CD4-positive, alpha-beta T cell treated with Interferon alpha-2 for 1 hour (primary cell): ENCODE measurements at places on chromosomes 13 and 19.

- DNase-seq, result no peak
These were observed 263.7 kb downstream of the DACH1 start for GRCh38 chr13:71603255-71603654.

DNA sequence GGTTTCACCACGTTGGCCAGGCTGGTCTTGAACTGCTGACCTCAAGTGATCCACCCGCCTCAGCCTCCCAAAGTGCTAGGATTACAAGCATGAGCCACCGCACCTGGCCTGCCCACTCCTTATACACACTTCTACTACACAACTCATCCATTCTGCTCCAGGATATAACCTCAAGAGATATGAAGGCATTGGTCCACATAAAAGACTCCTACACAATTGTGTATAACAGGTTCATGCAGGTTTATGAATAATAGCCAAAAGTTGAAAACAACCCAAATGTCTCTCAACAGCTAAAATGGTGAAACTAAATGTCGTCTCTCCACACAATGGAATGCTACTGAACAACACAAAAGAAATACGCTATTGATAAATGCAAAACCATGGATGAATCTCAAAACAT is 58.1 kb downstream of the INSR start:
- DNase-seq, result no peak

DNA sequence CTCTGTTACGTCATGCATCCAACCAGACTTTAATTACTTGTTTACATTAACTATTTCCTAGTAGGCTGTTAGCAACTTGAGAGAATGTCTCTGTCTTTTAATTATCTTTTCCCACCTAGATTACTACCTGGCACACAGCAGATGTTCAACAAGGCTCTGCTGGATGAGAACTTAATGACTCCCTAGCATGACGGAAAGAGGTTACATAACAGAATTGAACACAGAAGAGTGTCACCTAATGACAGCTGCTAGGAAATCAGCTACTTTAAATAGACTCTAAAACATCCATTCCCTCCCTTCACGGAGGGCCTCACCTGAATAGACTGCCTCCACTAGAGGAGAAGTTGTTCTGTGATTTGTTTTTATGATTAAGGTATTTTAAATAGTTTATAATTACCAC is 110.8 kb downstream of the TEX29 start:
- DNase-seq, result no peak

DNA sequence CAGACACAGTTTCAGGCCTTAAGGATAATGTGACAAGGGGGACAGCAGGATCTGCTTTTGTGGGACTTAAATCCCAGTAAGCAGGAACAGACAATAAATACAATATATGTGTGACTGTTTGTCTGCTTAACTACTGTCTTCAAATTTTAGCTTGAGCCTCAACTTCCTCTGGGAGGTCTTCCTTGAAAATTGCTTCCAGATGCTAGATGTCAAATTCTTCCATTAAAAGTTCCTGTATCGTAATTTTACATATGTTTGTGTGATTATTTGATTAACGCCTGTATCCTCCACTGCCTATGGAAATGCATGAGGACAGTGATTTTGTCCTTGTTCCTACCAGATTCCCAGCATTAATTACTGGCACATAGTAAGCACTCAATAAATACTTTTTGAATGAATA is 385.5 kb downstream of the NDFIP2 start:
- DNase-seq, result no peak

DNA sequence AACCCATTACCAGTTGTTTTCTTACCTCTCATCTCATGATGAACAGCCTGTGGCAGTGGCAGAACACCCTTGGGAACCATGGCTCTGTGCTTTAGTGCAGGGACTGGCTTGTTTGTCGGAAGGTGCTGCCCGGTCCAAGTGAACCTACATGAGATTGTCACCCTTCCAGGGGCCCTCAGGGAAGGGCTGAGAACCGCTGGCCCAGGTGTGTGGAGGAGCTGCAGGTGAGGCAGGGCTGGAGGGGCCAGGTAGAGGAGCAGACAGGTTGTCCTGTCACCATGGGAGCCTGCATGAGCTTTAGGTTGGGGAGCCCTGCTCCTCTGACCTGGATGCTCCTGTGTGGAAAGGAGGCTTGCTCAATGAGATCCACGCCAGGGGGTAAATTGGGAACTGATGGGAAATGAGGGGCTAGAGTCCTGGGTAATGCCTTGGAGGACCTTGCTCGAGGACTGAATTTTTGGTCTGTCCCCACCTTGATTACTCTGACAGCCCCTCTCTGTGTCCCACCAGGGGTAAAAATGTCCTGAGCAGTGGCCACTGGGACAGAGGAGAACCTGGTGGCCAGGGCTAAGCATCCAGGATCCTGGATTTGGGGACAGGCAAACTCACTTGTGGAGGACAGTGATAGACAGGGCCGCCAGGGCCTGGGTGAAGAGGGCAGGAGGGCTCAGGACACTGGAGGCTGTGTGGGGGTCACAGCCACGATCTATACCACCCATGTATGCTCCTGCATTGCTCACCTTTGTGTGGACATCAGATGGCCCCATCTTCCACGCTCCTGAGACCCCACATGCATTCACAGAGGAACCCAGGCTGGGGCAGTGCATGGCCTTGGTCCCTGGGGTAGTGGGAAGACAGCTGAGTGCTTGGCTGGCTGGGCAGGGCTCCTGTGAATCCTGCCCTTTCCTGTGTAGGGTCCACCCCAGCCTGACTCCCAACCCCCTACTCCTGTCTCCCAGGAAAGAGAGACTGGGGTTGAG is 24.1 kb upstream of the CEACAM1 start:
- no peak for DNase-seq

GRCh38 chr19:4534836-4535658 is at the start of gene PLIN5:
TSS of gene PLIN5 (minus strand) at chr19:4535224. CDS start at chr19:4534074, 1,150 bp downstream.
- DNase-seq, result peak; percentile 61

DNA sequence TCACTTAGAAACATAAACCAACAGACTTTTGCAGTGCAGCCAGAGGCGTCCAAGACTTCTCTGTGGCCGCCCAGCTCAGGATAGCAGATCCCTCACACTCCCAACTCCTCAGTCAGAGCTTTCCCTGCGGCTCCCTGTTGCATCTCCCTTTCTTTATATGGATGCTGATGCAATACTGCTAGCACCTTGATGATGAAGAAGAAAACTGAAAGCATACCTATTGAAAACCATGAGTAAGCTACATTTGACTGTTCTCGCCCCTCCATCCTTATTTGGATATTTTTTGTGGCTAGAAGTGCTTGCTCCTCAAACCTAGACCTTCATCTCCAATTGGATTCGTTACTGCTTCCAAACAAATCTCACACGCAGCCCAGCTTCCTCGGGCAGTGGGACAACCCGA is 57.3 kb upstream of the UBL3 start:
- no peak for DNase-seq

DNA sequence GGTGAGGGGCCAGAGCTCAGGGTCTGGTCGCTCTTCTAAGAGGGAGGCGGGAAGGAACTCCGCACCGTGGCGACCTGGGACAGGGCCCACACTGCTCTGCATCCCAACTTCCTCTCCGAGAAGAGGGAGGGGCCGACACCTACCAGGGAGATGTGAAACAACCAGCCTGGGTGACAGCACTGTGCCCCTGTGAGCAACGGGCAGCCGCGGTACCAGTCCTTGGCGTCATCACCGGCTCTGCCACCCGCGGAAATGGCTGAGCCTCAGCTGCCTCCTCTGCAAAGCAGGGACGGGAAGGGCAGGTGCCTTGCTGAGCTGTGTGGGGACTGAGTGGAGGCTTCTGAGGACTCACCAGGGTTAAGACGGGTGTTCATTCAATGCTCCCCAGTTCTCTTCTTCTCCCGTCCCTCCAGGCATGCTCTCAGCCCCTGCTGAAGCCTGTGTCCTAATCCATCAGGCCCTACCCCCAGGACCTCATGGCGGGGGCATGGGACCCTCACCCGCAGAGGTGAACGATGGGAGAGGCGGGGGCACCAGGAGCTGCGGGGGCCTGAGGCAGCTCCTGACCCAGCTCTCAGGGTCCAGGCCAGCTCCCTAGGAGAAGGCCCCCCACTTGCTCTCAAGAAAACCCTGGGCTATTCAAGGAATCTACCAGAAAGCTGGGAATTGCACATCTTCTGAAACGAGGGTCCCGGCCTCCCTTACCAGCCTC is 9.3 kb downstream of the ZNF787 start:
- DNase-seq, result peak; percentile 73

DNA sequence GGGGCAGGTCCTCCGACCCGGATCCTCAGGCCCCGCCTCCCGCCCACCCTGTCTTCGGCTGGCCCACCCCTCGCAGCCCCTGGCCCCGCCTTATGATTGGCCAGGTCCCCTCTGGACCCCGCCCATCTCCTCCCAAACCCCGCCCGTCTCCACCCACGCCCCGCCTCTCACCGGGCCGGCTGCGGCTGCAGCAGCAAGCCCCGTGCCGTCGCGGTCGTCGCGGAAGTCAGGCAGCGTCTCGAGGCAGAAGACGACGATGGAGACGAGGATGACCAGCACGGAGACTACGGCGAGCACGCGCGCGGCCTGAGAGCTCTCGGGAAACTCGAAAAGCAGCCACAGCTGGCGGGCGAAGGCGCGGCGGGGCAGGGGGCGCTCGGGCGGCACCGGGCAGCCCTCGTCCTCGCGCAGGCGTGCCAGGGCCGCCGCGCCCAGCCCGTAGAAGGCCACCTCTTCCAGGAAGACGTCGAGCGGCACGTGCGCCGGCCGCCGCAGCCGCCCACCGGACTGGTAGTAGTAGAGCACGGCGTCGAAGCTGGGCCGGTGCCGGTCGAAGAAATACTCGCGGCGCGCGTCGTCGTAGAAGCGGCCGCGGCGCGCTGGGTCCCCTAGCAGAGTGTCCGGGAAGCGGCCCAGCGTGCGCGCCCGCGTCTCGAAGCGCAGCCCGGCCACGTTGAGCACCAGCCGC is 495 bp downstream of the KCNA7 start:
- peak; percentile 24 for DNase-seq

DNA sequence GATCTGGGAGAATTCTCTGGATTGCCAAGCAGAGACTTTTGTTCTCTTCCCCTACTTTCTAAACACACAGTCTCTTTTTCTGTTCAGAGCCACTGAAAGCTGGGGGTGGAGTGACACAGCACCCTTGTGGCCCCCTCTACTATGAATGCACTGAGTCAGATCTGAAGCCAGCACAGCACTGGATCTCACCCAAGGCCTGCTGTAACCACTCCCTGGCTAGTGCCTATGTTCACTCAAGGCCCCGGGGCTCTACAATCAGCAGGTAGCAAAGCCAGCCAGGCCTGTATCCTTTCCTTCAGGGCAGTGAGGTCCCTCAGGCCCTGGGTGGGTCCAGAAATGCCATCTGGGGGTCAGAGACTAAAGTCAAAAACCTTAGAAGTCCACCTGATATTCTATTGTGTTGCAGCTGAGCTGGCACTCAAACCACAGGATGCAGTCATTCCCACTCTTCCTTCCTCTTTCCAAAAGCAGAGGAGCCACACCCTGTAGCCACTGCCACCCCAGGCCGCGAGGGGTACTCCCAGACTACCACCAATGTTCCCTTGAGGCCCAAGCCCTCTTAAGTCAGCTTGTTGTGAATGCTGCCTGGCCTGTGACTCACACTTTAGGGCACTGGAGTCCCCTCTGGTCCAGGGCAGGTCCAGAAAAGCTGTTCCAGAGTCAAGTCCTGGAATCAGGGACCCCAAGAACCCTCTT is 110.1 kb upstream of the RXFP2 start:
- peak; percentile 7 for DNase-seq
